ENCODE measurements at places on chromosomes 3 and 15.
A peak's percentile ranks its signal among the peaks of the same experiment; 100 is the strongest.

- DNase-seq, result no peak
These were observed 296.6 kb upstream of the LMCD1 start for GRCh38 chr3:8204853-8205650.

GRCh38 chr15:75348034-75348561, 1.3 kb downstream of the NEIL1 start:
- peak; percentile 85 for DNase-seq

DNA sequence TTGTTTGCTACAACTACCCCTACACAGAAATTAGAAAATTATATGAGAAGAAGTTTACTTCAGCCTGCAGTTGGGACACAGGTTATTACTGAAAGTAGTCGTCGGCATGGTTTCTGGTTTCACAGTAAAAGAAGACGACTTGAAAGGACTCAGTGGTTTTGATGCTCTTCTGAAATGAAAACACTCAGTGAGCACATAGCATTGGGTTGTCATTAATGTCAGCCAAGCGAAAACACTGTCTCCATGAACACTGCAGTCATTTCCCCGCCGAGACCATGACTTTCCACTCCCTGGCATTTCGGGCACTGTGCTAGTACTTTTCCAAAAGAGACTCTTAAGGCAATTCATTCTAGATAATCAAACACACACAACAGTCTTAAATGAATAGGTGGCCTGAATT, 69.2 kb upstream of the ICE2 start:
- DNase-seq, result no peak

- no peak for DNase-seq
These were observed 73.3 kb upstream of the UBE2E2 start for GRCh38 chr3:23129817-23130216.

GRCh38 chr3:29310865-29311264, 30.0 kb downstream of the RBMS3 start:
- no peak for DNase-seq

GRCh38 chr3:31106912-31107311, 212.5 kb upstream of the GADL1 start:
- no peak for DNase-seq

DNA sequence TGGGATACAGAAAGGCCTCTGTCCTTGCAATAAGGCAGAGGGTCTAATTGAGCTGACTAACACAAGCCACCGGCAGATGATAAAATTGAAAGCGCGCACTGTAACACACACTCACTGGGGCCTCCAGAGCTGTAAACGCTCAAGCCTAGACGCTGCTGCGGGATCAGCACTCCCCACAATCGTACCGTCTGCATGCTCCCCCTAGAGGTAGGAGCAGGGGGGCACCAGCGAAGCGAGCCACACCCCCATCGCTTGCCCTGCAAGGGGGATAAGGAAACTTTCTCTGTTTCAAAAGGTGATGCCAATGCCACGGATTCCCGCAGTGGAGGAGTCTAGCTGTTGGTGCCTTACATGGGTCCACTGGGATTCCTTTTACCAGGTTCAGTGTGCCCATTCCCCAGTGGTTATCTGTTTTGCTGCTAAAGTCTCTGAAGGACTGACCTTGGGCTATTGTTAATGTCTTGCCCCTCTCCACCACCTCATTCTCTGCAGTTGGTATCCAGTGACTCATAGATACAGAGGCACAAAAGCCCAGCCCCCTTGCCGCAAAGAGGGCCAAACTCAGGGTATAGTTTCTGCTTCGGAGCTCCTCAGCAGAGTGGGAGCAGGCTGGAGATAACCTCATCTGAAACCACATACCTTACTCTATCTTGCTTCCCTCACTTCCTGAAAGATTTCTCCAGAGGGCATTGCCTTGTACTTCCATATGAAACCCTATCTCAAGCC, 139.3 kb upstream of the KBTBD8 start:
- peak; percentile 81 for DNase-seq

- DNase-seq, result no peak
These were observed 1086.9 kb downstream of the DIPK2A start for GRCh38 chr3:145058483-145058882.

- DNase-seq, result peak; percentile 17
These were observed 68.0 kb downstream of the PDZRN3 start for GRCh38 chr3:73556520-73557372.

DNA sequence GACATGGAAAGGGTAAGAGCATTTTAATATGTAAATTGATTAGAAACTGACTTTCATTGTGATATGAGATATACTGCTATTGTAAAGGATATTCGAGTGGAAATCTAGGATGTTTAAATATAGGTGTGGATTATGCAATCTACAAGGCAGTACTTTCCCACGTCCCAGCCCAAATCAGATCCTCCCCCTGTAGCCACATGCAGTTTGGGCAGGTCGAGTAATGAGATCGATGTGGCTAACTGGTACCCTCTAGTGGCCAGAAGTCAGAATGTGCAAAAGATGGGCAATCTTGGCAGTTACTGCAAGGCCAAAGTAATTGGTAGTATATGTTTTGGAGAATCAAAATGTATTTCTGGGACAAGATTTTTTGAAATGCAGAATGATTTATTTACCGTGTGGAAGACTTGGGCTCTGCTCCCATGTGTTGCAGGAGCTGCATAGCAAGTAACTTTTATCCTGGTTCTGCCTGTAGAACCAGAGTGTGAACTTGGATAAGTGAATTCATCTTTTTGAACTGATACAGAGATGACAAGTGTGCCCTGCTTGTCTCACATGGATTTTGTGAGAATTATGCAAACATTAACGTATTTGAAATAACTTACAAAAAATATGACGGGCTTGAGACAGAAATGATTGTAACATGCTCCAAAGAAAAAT, 94.5 kb upstream of the ADAMTSL3 start:
- DNase-seq, result peak; percentile 70

- DNase-seq, result no peak
These were observed 64.8 kb downstream of the TRIM71 start for GRCh38 chr3:32882603-32883025.

DNA sequence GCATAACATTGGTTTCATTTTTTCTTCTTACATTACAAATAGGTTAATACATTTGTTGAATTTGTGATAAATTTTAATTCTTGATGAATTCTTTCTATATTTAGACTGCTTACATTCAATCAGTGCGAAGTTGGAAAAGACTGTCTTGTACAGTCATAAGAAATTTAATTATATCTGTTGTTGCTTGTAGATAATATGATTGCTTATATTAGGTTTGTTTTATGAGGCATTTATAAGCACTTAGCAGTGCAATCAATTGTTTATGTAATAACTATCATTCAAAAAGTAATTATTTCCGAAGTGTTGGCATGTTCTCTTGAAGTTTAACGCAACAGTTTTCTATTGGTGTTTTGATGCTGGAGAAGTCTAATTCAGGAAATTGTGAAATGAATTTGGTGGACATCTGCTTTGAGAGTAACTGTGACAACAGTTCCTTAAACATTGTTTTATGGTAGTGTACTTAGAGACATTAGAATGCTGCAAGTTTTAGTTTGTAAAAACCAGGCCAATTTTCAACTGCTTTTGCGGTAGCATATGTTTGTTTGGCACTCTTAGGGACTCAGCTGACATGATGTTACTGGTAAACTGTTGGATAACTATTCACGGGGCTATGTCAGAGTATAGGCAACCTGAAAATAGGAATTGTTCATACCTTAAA, 99.7 kb downstream of the NAALADL2 start:
- DNase-seq, result no peak

- no peak for DNase-seq
These were observed 575.0 kb upstream of the SGO1 start for GRCh38 chr3:20760981-20761380.

DNA sequence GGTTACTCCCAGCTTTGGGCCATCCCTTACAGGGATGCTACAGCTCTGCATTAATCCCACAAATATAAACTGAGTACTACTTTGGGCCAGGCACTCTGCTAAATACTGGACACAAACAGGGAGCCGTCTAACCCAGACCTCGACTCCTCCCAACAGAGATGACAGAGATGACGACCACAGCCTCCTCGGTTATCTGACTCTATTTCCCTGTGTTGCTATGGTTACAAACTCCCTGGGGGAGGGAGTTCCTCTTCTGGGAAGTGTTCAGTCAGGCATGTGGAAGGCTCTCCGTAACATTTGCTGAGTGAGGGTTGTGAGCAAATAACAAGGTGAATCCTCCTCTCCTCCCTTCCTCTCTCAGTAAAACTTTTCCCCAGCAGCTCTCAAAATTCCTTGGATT, 6.7 kb upstream of the CMTM7 start:
- DNase-seq, result no peak

GRCh38 chr3:14175383-14176037, 2.9 kb downstream of the XPC start:
- no peak for DNase-seq

GRCh38 chr3:16064642-16065414, 109.7 kb upstream of the GALNT15 start:
- no peak for DNase-seq

DNA sequence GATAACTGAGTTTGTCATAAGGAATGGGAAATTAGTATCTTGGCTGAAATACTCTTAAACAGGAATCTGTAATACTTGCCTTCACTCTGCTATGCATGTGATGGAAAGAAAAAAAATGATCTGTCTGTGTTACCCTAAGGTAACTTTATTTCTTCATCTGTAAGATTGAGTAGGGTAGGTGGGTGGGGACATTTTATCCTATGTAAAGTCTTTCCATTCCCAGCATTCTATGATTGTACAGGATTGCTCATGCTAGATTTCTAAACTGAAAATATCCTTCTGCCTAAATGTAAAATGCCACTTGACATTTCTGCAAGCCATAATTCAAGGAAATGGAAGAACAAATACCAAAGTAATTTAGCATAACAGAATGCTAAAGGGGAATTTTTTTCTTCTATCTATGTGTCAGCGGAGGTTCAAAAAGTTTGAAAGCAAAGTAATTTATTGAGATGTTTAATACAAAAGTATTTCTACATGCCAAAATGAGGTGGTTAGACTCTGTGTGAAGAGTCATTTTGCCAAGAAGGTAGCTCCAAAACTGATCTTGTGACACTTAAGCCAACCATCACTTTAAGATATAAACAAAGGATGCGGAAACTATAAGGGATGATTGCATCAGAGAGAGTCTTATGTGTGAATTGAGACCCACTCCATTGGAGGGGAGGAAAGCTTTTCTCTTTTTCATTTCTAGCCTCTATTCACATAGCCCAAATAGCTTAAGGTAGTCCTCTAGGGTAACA, 46.6 kb upstream of the SERPINI2 start:
- DNase-seq, result no peak

DNA sequence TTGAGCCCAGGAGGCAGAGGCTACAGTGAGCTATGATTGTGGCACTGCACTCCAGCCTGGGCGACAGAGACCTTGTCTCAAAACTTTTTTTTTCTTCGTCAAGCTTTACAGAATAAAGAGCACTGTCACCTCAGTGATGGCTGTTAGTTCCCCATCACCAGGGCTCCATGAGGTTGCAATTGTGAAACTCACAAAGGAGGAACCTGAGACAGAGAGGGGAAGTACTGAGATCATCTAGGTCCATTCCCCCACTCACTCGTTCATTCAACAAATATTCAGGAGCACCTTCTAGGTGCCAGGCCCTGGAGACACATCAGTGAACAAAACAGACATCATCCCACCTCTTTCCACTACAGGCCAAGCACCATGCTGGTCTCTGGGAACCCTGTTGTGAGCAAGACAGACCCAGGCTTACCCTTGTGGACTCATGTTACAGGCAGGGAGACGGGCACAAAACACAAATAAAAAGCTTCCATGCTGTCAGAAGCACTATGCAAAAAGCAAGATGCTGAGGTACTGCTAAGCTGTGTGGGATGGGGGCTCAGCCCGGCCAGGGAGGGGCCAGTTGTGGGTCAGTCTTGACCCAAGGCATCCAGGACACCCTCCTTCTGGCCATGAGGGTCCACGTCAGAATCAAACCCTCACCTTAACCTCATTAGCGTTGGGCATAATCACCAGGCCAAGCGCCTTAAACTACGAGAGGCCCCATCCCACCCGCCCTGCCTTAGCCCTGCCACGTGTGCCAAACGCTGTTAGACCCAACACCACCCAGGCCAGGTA, 2.1 kb upstream of the RHO start:
- DNase-seq, result peak; percentile 63

DNA sequence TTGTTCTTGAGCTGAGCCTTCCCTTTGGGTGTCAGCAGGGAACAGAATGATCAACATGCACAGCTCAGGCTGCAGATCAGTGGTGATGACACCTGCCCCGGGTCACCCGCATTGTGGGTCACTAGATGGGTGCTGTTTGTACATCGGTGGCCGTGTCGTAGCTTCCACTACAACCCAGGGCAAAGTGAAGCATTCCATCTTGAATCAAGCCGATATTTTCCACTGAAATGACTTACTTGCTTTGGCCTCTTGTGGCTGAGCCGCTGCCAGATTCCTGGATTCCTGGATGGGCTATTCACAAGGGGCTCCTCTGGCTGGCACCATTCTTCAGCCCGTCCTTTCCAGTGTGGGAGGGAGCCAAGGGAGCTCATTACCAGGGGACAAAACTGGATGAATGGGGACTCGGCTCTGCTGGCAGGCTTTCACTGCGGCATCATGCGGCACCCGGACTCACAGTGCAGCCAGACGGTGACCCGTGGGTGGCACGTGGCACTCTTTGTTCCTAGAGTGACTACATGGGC, 65.6 kb downstream of the SLCO3A1 start:
- no peak for DNase-seq

DNA sequence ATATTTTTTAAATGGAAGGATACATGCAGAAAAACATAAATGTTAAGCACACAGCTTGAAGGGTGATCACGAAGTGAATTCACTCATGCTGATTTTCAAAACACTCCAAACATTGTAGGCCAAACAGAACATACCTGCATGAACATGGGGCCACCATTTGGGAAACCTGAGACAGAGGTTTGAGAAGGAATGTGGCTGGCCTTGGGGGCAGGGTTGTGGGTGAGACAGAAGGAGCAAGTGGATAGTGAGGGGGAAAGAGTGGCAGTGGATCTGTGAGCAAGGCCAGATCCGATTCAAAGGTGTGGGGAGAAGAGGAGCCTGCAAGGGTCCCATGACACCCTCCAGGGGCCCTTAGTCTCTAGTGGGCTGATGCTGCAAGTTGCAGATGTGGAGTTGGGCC, 94.9 kb downstream of the HMG20A start:
- DNase-seq, result peak; percentile 21

- peak; percentile 96 for DNase-seq
These were observed 21.8 kb downstream of the IGDCC4 start for GRCh38 chr15:65400760-65401610.

- DNase-seq, result no peak
These were observed 100.5 kb downstream of the NAALADL2 start for GRCh38 chr3:174959556-174960065.

DNA sequence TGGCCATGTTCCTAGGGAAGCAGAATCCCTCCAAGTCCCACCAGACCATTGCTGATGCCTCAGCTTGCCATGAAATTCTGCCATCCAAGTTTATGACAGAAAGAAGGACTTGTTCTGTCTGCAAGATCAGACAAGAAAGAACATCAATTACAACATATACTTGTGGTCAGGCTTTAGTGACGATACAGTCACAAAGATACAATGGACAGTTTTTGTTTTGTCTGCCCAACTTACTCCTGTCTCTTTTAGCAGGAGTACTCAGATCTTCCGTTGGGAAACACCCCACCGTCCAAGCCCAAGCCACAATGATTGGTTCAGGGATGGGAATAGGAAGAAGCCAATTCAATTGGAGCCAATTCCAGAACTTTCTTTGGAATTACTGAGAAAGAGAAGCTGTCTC, 15.7 kb downstream of the KLHL6 start:
- DNase-seq, result no peak
